Cortex of kidney (tissue), 1 donor: ENCODE measurements at places on chromosomes 2 and 18.

DNA sequence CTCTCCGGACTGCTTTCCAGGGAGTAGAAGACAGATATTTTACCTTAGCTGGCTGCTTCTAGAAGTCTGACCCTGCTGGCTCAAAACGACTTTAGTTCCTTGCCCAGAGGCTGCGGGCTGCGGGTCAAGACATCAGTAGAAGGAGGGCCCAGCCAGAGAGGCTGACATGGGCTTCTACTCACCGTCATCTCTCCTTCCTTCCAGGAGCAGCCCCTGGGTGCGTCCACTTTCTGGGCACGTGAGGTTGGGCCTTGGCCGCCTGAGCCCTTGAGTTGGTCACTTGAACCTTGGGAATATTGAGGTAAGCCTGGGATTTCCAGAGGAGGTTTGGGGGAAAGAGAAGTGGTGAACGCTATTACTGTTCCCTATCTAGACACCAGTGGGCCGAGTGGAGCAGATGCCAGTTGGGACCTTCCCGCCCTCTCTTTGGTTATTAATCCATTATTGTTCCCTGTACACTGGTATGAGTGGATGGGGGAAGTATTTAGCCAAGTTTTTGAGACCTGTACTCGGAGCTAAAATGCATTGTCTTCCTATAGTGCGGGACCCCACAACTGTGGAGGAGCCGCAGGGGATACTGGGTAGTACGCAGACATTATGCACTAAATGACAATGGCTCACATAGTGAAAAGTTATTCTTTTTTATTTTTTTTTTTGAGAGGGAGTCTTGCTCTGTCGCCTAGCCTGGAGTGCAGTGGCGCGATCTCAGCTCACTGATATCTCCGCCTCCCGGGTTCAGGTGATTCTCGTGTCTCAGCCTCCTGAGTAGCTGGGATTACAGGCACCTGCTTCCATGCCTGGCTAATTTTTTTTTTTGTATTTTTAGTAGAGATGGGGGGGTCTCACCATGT is 26.3 kb upstream of the CASP8 start:
- DNase-seq: no peak

DNA sequence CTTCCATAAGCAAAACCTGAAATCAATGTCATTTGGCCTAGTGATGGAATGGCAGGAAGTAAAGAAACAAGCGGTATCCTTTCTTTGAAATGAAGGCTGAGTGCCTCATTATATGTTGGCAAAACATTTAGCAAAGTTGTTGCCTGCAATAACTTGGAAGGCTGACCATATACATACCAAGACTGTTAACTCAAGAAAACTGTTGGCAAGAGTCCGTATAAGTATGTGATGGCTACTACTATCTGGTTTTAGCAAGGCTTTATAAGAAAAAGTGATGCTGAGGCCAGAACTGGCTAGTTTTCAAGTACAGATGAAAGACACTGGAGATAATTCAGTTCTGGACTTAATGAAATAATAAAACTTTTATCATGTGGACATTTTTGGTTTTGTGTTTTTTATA is 356.2 kb downstream of the ZNF521 start:
- no peak for DNase-seq

DNA sequence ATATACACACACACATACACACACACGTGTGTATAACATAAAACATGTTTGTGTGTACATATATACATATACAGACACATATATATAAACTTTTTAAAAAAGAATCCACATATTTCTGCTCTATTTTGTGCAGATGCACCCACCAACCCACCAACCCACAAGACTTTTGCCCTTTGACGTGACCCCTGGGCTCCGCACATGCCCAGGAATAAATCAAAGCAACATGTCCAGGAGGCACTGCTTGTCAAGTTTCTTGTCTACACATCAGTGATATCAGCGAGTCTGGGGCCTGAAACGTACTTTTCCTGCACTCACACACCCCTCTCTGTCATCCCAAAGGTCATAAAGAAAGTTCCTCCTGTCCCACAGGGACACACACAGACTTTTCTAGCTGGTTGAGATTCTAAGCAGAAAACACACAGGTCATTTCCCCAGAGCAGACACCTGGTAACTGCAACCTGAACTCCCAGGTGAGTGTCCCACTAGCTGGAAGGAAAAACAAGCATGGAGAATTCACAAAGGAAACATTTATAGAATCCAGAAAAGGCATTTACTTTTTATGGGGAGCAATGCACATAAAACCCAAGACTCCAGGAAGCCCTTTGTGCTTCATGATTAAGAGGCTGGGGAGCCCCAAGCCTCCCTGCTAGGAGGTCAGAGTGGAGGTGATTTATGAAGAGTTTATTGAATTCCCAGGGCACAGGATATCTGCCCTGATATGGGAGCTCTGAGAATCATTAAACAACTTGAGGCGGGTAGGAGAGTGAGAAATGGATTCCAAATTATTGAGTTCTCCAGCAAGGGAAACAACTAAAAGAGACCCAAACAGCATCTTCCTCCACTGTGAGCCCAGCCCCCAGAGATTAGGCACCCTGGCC is 211.6 kb downstream of the MGAT5 start:
- no peak for DNase-seq

DNA sequence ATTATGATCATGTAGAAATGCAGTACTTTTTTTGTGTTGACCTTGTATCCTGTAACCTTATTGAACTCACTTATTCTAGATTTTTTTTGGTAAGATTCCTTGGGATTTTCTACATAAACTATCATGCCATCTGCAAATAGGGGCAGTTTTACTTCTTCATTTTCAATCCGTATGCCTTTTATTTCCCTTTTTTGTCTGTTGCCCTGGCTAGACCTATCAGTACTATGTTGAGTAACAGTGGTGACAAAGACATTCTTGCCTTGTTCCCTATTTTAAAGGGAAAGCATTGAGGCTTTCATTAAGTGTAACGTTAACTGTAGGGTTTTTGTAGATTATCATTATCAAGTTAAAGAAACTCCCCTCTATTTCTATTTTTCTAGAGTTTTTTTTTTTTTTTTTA is 92.3 kb downstream of the LYPD1 start:
- no peak for DNase-seq

- no peak for DNase-seq
These were observed 103.8 kb downstream of the PLCL1 start for GRCh38 chr2:197908156-197908555.

DNA sequence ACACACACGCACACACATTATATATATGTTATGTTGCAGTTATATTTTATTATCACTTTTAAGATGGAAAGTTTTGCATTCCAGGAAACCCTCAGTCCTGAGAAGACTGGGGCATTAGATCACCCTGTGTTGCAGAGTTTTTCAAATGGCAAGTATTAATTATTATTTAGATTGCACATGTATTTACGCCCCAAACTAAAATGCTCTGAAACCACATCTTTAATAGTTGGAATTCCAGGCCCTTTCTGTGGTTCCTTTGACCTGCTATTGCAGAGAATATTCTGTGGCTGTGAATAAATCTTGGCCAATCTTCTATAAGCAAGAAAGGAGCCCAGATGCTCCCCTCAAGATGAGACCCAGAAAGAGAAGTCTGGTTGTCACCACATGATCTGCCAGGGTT is 427.0 kb upstream of the TNP1 start:
- DNase-seq: no peak

GRCh38 chr2:237665713-237666143 is 38.3 kb downstream of the LRRFIP1 start:
- no peak for DNase-seq

DNA sequence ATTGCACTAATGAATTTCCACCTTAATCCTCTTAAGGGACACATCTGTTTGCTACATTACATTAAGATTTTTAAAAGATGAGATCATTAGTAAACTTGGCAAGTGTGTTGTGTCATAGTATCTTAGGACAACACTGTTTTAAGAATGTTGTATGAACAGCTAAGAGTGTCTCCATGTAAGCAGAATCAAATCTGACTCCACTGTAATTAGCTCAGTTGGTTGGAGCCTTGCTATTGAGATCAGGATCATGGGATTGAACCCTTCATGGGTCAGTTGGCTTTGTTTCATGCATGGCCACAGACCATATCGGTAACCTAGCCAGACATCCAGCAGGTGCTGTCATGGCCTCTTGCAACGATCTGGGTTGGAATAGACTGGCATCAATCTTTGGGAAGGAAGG is 5.2 kb downstream of the FHOD3 start:
- no peak for DNase-seq

- no peak for DNase-seq
These were observed 321.8 kb upstream of the CWC22 start for GRCh38 chr2:180328795-180329422.

DNA sequence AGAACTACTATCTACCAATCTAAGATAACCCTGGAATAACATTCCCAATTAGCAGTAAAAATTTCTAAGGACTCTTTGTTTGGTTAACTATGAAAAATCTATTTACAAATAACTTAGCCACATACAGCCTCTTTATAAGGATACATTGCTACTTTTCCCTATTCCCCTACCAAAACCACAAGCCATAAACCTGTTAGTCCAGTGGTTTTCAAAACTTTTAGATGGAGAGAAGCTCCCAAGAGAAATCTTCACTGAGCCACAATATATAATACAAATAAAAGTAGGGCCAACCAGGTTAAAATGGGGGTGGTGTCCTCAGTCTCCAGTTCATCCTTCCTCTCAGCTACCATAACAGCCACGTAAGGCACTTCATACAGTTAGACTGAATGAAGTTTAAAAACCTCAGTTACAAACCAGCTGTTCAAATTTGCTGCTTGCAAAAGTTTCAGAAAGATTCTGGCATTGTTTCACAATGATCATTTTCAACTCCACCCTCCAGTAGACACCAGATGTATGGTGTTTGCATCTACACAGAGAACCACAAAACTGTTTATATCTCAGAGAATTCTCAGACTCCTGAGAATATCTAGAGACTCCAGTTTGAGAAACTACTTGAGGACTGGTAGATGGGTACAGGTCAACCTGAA is 26.0 kb downstream of the SOS1 start:
- no peak for DNase-seq

DNA sequence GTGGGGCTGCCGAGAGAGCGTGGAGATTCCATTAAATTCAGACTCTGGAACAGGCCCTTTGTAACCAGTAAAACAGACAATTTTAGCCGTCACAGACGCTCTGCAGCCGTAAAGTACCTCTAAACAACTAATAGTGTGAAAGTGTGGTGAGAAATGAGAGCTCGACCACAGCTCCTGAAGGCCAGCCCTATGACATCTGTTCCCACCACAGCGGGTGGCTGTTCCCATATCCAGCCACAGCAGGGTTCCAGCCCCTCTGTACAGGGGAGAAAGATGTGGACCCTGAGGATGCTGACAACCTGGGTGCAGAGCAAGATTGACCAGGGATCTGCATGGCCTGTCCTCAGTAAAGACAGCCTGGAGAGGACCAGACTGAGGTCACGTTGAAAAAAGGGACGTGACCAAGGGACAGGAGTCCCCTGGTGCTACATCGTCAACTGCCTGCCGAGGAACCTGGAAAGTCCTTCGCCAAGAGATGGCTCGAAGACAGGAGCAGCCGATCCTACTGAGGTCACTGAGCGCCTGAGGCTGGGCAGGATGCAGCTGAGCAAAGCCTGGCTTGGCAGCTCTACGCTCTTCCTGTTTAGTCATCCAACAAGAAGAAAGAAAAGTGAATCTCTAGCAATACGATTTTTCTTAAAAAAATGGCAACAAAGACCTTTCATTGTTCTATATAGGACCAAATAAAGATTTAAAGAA is 831.7 kb downstream of the RNF144A start:
- DNase-seq: no peak

DNA sequence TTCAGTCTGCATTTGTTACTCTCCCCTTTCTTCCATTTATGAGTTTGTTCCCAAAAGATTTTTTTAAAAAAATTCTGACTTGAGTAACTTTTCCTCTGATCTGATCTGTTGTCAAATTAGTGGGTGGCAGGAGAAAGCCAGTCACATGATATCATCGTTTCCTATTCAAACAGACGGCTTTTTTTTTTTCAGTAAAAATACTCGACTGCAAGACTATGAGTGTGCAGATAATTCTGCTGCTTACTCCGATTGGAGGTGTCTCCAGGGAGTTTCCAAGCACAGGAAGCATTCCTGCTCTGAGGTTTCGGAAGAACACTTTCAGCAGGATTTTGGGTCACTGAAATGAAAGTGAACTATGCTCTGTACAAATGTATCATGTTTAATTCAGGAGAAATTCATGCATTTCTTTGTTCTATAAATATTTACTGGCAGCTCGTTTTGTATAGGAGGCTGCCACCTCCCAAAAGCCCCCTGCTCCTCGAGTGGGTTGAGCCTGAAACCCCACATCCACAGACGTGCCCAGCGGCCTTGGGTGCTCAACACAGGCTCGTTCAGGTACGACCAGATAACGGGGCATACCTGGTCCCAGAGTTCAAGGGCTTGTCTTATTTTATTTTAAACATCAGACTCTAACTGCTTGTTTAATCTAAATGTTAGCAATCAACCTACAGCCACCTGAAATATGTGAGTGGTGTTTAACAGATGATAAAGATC is 126.9 kb upstream of the ZNF516 start:
- no peak for DNase-seq

GRCh38 chr18:12598181-12598930 is 59.6 kb downstream of the SPIRE1 start:
- DNase-seq: no peak

DNA sequence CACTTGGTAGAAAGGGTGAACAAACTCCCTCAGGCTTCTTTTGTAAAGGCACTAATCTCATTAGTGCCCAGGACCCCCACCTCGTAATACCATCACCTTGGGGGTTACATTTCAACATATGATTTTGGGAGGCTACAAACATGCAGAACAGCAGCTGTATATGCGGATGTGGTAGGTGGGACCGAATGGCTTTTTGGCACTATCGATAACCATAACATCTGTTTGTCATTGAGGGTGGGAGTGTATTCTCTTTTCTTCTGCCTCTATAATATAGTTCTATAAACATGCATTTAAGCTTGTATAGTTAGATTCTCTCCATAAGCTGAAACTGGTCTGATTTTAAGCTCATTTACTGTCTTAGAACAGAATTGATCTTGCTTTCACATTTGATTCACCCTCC is 239.1 kb upstream of the BOD1L2 start:
- DNase-seq: no peak

- DNase-seq: no peak
These were observed 83.9 kb upstream of the RAB6C start for GRCh38 chr2:129895526-129896082.

GRCh38 chr18:59383851-59384250 is 24.8 kb upstream of the LMAN1 start:
- DNase-seq: no peak

DNA sequence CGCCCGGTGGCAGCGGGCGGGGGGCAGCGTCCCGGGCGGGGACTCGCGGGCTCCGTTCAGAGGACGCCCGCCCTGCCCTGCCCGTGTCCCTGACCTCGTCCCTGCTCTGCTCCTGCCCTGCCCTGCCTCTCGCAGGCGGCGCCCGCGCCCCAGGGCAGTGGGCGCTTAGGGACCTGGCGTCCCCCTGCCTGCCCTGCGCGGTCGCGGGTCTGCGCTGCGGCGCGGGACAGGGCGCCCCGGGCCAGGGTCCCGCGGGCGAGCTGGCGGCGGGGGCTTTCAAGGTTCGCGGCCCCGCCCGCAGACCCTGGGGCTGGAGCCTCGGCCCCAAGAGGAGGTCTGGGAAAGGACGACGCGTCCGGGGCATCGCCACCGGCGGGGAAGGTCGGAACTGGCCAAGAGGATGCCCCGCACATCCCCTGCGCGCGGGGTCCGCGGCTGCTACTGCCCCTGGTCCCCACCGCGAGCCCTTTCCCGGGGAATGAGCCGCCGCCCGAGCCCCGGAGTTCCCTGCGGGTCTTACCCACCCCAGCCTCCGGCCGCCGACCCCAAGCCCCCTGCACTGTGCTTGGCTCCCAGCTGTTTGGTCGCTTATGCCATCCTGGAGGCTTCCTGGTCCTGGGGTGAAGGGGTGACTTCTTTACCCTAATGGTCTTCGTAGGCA is 679 bp downstream of the RNF144A start:
- no peak for DNase-seq

GRCh38 chr2:207154556-207155510 is 10.9 kb downstream of the KLF7 start:
- DNase-seq: no peak
